ENCODE measurements at places on chromosomes 16 and 17.

GRCh38 chr16:5333126-5333525, 235.5 kb upstream of the EEF2KMT start:
- no peak for DNase-seq

DNA sequence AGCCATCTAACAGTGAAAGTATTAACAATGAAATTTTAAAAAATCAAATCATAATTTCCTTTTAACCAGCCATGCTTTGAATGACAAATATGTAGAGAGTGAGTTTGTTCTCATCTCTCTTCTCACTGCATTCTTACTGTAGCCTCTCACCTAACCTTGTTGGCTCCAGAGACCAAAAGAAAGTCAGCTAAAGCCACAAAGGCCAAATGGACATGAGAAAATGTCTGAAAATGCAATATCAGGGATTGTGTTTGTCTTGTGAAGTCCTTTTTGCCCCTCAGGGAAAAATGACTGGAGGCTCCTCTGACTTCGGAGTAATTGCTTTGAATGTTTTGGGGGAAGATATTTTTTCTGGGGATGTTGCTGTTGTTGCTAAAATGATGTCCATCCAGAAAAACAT, 166.3 kb downstream of the SLC39A11 start:
- DNase-seq: no peak

GRCh38 chr16:88343271-88343791, 39.4 kb upstream of the ZNF469 start:
- DNase-seq: no peak

GRCh38 chr17:75219815-75220214, 14.3 kb downstream of the NUP85 start:
- no peak for DNase-seq

- no peak for DNase-seq
Observed at GRCh38 chr17:76014925-76015261, 12.2 kb downstream of the EVPL start.

- DNase-seq: no peak
Observed at GRCh38 chr17:79159926-79160325, 85.3 kb downstream of the ENGASE start.

- DNase-seq: no peak
Observed at GRCh38 chr16:58187092-58187491, 10.8 kb downstream of the CSNK2A2 start.

DNA sequence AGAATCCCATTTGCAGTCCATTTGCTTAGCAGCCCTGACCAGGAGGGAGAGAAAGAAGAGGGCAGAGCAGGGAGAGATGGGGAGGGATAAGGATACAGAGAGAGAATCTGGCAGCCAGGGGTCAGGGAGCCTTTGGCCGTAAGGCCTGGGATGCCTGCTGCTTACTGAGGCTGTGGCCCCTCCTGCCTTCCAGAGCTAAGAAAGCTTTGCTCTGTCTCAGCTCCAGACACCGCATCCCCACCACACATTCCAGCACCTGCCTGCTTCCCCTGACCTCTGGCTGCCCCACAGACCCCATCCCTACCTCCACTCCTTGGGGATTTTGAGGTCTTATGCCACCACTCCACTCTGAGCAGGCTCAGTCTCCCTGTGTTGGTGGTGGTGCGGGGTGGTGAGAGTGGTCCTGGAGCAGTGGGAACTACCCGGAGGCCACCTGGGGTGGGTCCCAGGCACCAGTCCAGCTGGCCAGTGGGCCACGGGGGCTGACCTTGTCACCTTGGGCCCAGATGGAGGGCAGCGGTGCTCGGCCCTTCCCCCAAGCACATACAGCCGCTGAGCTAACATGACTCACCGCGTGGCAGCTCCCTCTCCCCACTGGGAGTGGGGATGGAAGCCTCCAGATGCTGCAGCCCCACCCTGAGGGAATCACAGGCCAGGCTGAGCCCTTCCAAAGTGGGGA, 58.3 kb downstream of the RAI1 start:
- DNase-seq: no peak

- no peak for DNase-seq
Observed at GRCh38 chr17:68437979-68438822, 19.1 kb downstream of the WIPI1 start.

DNA sequence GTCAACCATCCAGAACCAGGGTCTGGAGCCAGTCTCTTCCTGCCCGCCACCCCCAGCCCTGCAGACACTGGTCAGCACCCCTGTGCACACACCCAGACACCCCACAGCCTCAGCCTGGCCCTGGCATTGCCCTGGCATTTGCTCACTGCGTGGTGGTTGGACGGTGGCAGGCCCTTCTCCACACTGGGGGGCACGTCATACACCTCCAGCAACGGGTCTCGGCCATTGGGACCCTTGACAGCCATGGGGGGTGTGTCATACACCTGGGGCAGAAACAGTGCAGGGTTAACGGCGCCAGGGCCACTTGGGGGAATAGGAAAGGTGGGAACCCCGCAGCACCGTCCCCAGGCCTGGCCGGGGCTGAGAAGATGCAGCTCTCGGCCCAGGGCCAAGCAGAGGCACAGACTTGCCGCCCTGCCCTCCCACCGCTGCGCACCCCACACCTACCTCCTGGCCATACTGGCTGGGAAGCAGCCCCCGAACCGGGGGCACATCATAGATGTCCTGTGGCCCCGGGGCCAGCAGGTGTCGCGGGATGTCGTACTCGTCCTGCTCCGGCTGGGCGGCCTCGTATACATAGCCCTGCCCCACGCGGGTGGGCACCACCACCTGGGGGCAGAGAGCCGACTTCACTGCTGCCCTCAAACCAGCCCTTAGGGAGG, 14.6 kb downstream of the BCAR1 start:
- no peak for DNase-seq

- no peak for DNase-seq
Observed at GRCh38 chr16:66920299-66920590, 1.6 kb upstream of the CDH16 start.

- no peak for DNase-seq
Observed at GRCh38 chr17:48592057-48592514, 1.5 kb downstream of the HOXB5 start.

- DNase-seq: no peak
Observed at GRCh38 chr17:64426596-64426995, 22.3 kb upstream of the MILR1 start.

- DNase-seq: no peak
Observed at GRCh38 chr17:4815043-4815675, 8.2 kb downstream of the PLD2 start.

GRCh38 chr16:61676740-61677139, 359.5 kb downstream of the CDH8 start:
- no peak for DNase-seq
